ENCODE measurements at places on chromosomes 11 and 22.

DNA sequence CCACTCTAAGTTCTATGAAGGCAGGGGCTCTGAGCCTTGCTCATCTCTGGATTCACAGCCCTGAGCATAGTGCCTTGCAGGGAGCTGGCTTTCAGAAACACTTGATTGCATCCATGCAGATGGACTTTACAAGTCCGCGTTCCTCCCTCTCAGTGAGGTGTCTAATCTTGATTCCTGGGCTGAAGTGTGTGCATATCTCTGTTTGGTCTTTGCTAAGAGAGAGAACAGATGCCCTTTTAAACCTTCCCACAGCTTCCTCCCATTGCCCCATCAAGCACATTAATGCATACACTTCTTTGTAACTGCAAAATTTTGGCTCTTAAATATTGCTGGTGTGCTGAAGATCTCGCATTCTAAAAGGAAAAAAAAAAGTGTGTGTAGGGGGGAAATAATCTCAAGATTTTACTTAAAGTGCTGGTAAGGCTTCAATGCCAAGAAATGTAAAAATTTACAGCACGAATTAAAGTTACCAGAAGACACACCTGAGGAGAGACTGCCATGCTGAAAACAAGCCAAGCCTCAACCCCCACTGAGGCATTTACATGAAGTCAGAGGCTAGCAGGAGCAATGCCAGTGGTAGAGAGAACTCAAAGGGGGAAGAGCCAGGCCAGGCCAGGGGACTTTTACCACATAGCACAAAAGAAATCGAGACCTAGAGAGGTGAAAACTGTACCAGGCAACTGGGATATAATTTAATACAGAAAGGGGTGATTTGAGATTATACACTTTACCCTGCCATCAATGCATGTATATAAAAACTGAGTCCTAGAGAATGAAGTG lies 492.1 kb downstream of the SOX6 start:
- DNase-seq: no peak

DNA sequence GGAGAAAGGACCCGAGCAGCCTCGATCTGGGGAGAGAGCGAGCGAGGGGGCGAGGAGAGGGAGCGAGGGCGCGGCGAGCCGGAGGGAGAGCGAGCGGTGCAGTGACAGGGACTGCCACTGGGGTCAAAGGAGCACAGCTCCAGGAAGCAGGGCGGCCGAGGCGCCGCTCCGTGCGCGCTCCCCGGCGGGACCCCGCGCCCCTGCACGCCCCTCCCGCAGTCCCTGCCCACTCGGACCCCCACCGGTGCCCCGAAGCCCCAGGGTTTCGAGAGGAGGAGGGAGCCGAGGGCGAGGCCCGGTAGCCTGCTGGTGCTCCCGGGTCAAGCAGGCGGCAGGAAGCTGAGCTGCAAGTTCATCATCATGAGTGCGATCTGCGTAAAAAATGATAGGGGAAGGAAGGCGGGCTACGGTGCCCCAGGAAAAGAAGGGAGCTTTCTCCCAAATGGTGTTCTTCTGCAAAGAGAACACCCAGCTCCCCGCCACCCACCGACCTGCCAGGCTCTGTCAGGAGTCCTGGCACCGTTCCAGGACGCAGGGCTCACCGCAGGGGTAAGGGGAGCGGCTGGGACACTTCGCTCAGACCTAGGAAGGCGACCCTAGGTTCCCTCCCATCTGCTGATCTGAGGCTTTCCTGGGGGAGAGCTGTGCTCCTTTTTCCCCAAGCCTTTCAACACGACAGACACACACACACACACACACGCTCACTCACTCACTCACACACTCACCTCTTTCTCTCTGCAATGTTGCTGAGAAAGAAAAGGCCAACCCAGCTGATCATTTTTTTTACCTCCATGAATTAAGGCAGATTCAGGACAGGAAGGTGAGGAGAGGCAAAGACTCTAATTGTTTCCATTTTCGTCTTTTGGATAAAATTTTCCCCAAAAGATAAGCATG lies at the start of gene MPPED2:
Gene MPPED2, minus strand, starts transcription at position 103 of the 894 bp plus-strand sequence. CDS start 5,980 bp downstream, outside the sequence.
- DNase-seq: peak; percentile 30

DNA sequence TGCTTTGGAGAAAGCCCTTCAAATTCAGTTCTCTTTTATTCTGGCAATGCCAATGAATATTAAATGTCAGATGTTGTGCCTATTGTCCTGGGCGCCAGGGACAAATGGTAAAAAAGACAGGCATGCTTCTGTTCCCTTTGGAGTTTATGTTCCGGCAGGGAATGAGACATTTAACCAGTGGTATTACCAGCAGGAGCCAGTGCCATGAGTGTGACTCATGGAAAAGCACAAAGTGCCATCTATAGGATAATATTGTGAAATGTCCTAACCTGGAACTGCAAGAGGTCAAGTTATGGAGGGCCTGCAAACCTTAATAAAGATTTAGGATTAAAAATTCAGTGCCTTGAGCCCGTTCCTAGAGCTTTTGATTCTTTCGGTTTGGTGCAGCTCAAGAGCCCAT lies 39.5 kb downstream of the REXO2 start:
- no peak for DNase-seq

GRCh38 chr11:123448823-123449222 lies 18.8 kb downstream of the GRAMD1B start:
- no peak for DNase-seq

- no peak for DNase-seq
Observed at GRCh38 chr22:30843245-30843644, 125.3 kb downstream of the MORC2 start.

DNA sequence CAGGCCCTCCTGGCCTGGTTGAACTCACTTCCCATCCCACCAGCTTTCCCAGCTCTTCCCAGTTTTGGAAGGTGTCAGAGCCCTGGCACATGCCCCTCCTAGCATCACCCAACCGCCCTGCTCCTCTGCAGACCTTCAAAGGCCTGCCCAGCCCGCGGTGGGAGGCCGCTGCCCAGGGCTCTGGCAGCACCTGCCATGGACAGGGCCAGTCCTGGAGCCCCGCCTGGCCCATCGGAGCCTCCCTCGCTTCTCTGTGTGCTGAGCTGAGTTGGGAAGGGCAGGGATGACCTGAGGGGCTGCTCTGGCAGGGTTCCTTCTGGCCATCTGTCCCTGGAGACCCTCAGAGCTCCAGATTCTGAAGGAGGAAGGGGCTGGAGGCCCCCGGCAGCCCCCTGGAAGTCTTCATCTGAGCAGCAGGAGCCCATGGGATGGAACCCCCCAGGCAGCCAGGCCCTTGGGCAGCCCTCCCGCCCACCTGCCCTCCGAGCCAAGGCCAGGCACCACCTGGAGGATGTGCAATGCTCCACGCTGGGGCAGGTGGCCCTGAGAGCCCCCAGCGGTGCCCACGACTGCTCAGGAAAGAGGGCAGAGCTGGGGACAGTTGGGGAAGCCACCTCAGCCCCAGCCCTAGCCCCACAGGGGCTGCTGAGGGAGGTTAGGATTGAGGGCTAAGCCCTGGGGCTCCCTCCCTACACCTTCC lies 3.6 kb downstream of the LSP1 start:
- no peak for DNase-seq

DNA sequence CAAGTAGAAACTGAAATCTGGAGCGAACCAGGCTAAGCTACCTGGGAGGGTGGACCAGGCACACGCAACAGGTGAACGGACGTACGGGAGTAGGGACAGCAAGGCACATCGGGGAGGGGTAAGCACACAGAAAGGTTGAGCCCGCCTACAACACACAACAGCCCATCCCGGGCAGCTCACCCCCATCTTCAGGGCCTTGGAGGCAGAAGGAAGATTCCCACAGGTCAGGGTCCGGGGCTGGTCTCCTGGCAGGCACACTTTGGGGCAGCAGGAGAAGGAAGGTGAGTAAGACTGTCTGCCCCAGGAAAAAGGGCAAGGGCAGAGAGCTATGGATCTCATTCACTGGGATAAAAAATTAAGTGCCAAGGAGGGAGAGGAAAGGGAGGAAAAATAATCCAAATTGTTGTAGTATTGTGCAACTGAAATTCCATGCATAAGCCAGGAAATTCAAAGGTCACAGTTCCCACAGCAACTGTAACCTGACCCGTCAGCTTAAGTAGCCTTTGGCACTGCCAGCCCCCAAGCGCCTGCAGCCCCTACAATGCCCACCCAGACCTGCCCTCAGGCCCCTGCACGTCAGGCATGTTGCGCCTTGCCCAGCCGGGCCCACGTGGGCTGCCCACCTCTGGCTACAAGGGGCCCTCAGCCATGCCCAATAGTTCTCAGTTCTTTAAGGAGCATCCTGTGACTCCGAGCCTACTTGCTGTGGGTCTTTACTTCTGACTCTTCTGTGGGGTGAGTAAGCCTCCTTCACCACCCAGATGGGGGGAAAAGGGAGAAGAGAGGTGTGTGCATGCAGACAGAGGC lies 51.8 kb downstream of the MICAL3 start:
- peak; percentile 71 for DNase-seq

DNA sequence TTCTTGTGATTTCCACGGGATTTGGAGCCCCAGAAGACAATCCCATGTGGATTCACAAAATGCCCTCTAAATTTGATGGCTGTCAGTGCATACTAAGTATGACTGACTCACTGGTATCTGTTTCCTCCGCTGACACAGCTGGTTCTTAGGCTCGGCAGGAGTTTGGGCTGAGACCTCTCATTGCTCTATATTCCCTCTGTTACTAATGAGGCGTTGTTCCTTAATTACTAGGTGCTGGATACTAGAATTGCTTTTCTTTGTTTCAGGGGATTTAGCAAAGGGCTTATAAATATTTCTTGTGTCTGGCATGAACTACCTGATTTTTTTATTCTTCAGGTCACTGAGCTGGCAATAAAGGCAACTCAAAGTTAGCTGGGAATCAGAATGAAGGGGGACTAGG lies 53.2 kb upstream of the EHF start:
- no peak for DNase-seq

DNA sequence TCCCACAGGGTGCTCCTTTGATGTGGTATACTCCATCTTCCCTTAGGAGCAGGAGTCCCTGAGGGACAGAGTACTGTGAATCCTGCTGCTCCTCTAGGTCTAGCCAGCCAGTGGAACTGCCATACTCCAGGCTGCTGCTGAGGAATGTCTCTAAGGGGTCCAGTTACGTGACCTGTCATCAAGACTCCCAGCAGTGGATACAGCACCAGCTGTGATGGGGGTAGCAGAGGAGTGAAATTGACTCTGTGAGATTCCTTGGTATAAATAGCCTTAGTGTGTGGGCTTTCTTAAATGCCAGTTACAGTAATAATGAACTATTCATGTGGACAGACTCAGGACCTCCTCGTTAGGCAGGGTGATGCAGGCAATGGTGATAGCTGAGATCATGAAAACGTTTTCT lies 140.4 kb upstream of the LUZP2 start:
- no peak for DNase-seq

DNA sequence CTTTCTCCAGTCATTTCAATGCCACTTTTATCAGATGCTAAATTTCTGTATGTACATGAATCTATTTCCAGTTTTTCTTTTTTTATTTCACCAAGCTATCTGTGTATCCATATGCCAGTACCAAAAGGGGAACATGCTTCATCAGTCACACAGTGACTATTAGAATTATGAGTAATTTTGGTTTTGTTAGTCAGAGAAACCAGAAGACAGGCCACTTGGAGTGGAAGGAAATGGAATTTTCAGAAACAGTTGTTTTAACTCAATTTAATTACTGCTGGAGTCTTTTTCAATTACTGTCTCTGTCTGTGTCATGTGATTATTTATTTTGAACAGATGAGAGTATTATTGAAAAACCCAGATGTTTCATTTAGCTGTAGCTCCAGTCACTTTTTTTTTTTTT lies 84.6 kb upstream of the ANO3 start:
- DNase-seq: no peak

- no peak for DNase-seq
Observed at GRCh38 chr11:35138606-35138942, 397 bp upstream of the CD44 start.

DNA sequence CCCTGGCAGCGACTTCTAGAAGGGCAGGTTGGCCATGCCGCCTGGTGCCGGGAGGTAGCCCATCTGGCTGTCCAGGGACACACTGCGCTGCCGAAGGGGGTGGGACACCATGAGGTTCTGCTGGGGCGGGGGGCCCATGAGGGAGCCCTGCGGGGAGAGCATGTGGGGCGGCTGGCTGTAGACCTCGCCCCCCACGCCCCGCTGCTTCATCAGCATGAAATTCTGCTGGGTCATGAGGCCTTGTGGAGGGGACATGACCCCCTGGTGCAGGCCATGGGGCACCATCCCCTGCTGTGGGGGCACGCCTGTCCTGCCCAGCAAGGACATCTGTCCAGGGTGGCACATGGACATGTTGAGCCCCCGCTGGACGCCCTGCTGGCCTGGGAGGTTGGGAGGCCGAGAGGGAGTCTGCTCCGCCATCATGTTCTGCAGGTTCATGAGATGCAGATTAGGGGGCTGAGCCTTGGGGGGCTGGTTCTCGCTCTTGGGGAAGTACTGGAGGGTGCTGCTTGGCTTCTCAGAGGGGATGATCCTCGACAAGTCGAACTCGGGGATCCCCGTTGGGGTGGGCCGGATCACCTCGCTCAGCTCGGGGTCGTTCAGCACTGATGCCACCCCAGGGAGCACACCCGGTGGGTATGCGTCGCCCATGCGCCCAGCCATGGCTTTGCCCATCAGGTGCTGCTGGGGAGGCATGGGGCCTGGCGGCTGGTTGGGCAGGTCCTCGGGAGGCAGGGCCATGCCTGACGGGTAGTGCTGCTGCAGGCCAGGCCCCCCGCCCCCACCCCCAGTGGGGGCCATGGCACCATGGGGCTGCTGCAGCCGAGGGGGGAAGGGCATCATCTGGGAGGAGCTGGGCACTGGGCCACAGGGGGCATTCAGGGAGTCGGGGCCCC lies 15.0 kb downstream of the CXCR5 start:
- no peak for DNase-seq

DNA sequence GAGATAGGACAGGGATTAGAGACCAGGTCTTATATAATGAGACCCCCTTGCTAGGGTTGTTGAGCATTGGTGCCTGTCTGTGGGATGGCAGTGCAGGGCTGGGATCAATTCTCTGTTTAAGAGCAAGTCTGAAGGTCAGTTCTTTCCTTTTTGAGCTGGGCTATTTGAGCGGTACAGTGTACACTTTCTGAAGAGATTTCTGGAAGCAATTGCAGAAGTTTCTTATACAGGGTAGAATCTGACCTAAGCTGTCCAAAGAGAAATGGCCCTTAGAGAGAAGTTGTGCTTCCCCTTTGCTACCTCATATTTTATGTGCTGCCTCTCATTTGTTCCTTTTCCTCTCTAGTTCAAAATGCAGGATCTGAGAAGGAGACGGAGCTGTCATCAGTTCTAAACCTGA lies 35.8 kb downstream of the CSTPP1 start:
- no peak for DNase-seq

DNA sequence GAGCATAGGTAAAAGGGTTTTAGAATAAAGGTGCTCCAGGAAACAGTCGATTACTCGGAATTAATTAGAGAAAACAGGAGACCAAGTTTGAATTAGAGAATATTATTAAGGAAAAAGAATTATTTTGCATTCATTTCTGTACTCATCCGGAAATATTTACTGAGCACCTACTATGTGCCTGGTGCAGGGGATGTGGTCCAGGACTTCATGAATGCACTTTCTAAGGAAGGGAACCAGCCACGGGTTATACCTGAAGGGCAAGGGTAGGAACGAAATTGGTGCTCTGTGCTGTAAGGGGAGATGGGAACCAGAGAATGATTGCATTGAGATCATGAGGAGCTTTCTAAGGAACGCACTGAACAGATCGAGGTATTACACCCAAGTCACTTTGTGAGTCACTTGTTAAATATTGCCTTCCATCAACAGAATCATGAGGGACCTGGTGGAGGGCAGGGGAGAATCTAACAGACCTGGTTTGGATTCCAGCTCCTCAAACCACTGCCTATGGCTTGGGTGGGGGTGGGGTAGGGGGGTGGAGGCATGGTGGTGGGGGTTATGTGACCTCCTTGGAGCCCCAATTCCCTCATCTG lies 40.9 kb downstream of the C11orf96 start:
- DNase-seq: no peak
